ENCODE measurements at places on chromosomes 2 and 18. TPM values are rescaled to one million over a fixed set of nuclear protein-coding genes. Genes with fewer than 3 reads are reported as not detected.

BUB1 gene
- total RNA-seq, result 26.9 TPM

CRYGC gene
- total RNA-seq, result not detected

HJURP gene
- total RNA-seq, result 9.4 TPM

LAMA3 gene
- 3.8 TPM for total RNA-seq

GALR1 gene
- total RNA-seq, result not detected

SALL3 gene
- not detected for total RNA-seq

ONECUT2 gene
- 0.05 TPM for total RNA-seq

REG3G gene
- not detected for total RNA-seq

DNAH6 gene
- total RNA-seq, result 0.05 TPM

PSD4 gene
- 1.2 TPM for total RNA-seq

PLEK gene
- total RNA-seq, result under 0.01 TPM

IL36RN gene
- not detected for total RNA-seq

C2orf80 gene
- not detected for total RNA-seq

POMC gene
- total RNA-seq, result 1.0 TPM

LONRF2 gene
- 0.32 TPM for total RNA-seq

DSEL gene
- 33.4 TPM for total RNA-seq

Measured in smooth muscle cell of the umbilical artery (primary cell).